ENCODE measurements at places on chromosomes 11 and 22.
A peak's percentile ranks its signal among the peaks of the same experiment; 100 is the strongest.

DNA sequence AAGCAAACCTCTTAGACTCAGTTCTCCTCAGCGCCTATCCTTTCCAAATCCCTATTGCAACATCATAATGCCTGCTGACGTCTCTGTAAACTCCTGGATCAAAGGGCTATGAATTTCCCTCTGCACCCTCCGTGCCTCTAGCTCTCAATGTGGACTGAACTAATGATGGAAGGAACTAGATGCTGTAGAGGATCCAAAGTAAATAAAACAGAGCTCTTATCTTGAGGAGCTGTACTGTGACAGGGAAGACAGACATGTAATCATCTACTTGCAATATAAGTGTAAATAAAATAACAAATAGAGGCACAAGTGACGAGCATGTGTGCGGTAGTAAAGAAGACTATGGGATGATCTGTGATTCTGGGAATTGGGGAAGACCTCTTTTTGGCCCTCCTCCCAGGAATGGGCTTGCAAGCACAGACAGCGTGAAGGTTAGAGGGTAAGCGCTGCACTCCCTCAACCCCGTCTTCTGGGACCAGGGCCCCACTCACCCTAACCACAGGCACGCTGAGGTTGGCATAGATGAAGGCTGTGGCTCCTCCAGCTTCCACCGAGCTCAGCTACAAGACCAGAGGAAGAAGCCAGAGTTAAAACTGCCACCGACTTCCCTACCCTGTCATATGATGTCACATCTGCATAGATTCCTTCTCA, 42.2 kb downstream of the P4HA3 start:
- no peak for DNase-seq

GRCh38 chr11:728901-729491, 18.3 kb upstream of the TALDO1 start:
- DNase-seq, result no peak

DNA sequence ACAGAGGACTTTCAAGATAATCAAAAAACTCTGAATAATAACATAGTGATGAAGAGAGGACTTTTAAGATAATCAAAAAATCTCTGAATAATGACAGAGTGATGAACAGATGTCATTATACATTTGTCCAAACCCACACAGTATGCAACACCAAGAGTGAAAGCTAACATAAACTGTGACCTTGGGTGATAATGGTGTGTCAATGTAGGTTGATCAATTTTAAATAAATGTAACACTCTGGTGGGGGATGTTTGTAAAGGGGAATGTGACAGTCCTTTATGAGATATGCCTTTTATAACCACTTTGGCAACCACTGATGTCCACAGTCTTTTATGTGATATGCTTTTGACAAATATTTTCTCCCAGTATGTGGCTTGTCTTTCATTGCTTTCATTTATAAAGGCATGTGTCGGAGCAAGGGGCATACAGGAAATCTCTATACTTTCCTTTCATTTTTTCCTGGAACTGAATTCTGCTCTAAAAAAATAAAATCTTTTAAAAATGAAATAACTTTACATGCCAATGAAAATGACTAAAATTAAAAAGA, 10.3 kb upstream of the OR9G1 start:
- no peak for DNase-seq

- no peak for DNase-seq
Observed at GRCh38 chr11:1890856-1891830, 552 bp downstream of the PRR33 start.

DNA sequence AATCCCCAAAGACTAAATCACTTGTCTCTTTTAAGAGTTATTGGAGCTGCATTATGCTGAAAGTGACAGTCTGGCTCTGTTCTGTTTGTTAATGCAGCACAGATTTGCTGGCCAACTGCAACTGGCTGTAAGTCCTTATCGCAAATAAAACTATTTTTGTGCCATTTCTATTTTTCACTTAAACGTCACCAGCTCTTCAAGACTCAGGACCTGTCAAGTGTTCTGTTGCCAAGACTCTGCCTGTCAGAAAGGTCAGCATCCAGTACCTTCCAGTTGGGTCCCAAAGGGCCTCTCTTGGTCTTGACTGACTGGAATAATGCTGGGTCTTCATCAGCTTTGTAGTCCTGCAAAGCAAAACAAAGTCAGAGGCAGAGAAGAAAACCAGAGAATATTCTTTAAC, 45.6 kb downstream of the PITPNB start:
- no peak for DNase-seq

DNA sequence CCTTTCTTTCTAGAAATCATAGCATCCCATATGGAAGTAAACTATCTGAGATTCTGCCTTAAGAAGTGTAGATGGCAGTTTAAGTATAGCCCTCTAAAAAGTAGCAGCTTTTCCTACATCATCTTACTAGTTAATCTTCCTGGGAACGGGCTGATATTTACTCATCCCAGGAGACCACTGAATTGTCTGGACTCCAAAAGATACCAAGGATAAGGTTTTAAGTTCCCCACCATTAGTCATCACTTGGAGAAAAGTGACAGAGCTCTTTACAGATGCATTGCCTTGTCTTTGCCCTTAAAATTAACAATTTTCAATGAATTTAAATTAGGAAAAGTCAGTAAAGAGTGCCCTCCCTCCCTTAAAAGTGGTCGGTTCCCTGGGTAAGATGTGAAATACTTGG, 129.5 kb downstream of the MAML2 start:
- DNase-seq, result no peak

DNA sequence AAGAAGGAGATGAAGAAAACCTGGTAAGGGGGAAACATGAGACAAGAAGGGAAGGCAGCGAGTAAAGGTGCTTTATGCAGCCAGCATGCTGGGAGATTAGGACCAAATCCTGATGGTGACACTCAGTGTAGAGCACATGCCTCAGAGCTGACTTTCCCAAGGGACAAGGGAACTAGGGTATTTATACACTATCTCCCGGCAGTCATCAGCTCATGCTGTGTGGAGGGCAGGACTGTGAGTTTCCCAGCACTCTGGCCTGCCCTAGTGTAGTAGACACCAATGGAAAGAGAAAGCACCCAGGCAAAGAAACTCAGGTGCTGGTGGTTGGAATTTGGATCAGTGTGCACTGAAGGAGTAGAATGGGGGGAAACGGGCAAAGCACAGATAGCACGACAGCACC, 128.3 kb upstream of the CSNK2A3 start:
- DNase-seq, result no peak

- peak; percentile 36 for DNase-seq
Observed at GRCh38 chr22:35454416-35455054, 54.6 kb downstream of the MCM5 start.

DNA sequence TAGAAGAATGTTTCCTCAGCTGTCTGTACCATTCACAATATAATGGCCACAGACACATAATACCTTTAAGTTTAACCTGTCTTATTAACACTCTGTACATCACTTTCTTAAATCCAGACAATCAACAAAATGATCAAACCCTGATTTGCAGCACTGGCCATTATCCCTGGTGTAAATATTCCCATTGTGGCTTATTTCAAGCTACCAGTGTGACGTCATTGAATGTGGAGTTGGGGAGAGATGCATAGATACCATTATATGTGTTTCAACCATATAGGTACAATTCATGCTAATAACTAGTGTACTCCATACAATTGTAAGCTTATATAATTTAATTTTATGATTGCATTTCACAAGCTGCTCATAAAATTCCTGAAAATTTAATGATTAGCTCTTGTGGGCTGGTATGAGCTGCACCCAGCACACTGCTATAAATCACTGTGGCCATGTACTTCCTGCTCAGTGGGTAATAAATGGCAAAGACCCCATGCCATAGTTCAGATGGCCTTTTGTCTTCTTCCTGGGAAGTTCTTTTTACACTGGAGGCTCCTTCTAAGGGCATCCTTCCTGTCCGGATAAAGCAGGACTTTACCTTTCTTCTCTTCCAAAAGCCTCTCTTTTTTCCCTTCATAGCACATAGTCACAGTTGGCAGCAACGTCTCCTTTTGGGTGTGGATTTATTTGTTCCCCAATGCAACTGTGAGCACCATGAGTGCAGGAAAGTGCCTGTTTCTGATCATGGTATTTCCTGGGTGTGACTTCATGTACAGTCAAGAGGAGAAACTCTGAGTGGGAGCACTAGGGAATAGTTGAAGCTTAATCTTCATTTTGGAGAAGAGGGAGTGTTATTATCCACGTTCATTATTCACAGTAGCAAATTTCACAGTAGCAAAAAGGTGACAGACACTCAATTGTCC, 87.8 kb downstream of the MIAT start:
- no peak for DNase-seq

- DNase-seq, result no peak
Observed at GRCh38 chr22:20173246-20173645, 22.4 kb upstream of the CCDC188 start.

DNA sequence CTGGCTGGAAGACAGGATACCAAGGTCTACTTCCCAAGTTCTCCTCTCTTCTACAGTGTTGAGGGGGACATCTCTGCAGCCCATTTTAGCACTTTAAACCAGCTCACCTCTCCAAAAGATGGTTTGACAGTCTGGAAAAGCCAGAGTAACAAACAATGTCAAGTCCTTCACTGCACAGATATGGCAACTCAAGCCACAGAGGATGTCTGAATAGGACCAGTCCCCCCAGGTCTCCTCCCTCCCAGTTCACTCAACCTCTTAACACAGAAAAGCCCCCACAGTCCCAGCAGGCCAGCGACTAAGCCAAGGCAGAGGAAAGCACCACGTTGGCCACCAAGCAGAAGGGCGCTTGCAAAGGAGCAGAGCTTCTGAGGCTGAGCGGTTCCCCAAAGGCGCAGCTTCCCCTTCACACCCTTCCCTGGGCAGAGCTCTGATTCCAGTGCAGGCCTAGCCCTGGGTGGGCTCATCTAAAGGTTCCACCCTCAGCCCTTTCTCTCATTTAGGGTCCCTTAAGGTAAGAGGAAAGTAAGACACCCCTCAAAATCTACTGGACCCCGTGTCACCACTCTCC, 62.7 kb downstream of the PAK1 start:
- DNase-seq, result peak; percentile 22

- no peak for DNase-seq
Observed at GRCh38 chr11:95134491-95134890, 44.8 kb downstream of the ENDOD1 start.

- no peak for DNase-seq
Observed at GRCh38 chr11:10828402-10828801, 19.7 kb upstream of the EIF4G2 start.

GRCh38 chr11:95451261-95451660, 220.3 kb upstream of the SESN3 start:
- no peak for DNase-seq

DNA sequence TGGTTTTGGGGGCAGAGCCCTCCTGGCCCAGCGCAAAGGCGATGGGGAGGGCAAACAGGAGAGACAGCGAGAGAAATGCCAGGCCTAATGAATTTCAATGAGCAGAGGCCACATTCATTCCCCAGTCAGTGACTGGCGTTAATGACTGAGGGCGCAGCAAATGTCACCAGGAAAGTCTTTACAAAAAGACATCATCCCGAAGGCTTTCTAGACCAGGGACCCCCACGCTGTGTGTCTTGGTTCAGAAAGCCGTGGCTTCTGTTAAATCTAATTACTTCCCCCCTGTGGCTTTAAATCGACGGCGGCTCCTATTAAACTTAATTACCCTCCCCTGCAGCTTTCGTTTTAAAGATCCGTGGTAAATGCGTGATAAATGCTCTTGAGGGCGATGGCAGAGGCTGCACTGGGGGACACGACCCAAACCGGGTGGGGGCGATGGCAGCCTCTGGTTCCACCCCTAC, 1.6 kb upstream of the FGF19 start:
- DNase-seq, result no peak

DNA sequence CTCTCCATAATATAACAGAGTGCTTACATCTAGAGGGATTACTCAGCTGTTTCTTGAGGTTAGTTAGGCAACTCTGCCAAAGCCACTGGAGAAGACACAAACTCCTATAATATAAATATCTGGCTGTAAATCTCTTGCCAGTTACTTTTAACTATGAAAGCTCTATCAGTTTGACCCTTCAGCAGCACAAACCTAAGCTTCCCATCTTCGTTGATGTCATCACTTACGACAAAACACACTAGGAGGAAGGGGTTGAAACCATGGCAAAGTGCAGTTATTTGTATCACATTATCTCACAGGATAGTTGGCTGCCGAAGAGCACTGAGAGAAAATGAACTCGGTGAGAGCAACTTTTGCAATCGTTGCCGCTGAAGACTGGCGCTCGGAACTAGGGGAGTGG, 922.1 kb downstream of the OPCML start:
- DNase-seq, result no peak

DNA sequence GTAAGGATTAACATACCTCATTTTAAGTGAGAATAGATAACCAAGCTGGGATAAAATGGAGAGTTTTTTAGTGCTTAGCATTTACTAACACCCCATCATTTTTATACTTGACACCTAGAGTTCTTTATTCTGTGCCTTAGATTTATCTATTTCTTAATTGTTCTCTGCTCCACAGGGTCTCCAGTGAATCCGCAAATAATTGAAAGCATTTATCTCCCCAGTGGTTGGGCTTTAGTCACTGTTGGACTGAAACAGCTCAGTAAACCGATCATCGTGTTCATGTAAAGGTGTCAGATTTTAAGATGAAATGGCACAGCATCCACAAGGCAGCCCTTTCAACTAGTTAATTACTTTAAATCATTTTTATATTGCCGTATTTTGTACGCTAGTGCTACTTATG, 17.8 kb upstream of the GRIA4 start:
- DNase-seq, result no peak

DNA sequence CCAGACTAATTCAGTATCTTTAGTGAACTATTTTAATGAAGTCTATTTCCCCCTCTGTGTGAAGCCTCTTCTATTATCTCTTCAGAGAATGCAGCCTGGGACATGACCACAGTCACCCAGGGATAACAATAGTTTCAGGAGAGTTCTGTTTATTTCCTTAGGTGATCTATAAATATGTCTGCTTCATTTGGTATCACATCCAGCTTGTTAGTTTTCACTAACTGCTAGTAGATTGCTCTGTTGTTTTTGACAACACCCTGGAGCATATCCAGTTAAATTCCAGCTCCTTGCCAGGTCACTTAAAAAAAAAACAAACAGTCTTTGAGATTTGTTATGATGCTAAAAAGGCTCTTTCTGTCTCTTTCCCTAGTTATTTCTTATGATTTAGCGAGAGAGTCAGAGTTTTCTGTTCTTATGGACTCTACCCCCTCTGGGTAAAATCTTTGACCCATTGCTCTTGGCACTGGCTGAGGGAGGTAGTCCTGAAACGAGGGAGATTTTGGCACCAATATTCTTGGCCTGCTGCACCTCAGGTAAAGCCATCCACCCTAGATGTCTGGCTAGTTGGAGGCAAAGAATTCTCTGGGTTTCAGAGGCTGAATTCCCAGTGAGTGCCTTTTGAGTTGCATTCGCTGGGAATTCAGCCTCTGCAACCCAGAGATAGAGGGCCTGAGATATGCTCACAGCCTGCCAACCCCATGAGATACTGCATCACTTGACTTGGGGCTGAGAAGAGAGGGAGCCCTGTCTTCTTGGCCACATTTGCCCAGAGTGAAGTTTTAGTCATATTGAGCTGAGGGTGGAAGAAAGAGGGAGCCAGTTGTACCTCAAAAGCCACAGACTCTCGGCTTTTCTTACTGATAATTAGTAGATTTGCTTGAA, 159.1 kb downstream of the PGR start:
- no peak for DNase-seq

GRCh38 chr22:31917227-31917921, 27.0 kb upstream of the YWHAH start:
- no peak for DNase-seq
